ENCODE measurements at places on chromosomes 5 and 9.

DNA sequence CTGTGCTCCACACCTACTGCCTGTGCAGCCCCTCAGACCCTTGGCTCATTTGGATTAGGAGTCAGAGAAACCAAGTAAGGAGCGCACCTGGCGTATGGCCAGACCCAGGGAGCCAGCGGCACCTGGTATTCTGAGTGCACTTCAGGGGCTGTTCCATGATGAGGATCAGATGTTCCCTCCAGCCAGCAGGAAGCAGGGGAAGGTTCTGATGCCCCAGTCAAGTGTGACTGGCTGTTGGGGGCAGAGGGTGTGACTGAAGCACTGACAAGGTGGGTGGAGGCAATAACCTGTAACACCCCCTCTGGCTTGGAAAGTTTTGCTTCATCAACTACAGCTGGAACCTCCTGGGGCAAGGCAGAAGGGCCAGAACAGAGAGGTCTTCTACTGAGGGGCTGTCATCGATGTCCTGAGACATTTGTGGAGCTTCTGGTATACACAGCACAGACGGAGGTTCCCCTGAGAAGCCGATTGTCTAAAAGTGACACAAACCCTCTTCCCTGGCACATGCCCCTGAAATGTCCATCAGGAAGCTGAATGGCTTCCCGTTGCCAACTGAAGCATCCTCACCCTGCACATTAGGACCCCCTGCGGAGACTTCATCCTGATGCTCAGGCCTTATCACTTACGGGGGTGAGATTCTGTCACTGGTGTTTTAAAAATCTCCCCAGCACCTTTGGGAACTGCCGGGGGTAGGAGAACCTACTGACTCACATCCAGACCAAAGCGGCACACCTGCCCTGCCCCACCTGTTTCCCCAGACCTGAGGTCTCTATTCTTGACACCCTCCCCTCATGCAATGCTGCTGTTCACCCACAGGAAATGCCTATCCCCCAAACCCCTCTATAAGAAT, 21.1 kb downstream of the TRAF1 start:
- no peak for DNase-seq

DNA sequence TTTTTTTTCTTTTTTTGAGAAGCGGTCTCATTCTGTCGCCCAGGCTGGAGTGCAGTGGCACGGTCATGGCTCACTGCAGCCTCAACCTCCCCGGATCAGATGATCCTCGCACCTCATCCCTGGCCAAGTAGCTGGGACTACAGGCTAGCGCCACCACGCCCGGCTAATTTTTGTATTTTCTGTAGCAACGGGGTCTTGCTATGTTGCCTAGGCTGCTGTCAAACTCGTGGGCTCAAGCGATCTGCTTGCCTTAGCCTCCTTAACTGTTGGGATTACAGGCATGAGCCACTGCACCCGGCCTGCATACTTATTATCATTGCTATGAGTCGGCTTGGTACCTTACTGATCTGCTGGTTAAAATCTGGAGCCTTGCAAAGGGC, 790 bp upstream of the IARS1 start:
- DNase-seq, result no peak

DNA sequence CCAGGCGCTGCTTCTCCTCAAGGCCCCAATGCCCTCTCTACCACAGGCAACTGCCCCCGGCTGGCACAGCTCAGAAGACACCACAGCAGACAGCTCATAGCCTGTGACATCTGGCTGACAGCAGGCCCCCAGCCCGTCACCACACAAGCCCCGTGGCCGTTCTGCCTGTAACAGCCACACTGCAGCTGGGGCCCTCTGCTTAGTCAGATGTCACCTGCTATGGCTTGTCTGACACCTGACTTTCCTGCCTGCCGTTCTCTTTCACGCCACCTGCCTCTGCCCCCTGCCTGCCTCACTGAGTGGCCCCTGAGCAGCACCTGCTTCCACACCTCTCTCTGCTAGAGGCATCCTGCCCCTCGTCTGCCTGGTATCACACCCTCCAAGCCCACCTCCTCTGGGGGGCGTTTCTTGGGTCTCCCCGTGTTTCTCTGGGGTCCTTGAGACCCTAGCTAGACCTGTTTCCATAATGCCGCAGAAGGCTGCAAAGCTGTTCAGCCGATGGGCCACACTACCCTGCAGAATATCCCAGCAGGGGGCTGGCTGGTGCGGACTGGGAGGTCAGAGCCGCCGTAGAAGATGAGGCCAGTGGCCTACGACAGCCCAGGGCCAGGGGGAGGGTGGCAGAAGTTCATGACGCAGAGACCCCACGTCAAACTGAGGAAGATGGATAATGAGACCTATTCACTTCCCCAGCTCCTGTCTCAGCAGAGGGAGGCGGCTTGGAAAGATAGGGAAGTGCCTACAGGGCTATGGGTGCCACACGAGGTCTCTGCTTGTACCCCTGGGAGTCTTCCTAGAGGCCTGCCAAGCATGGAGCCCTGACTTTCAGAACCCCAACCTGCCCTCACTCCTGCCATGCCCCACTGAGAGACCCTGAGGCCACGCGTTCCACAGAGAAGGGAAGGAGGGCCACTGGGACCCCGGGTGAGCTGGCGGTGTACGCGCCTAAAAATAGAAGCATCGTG, 95.1 kb downstream of the ZNF354C start:
- DNase-seq, result no peak

- DNase-seq, result no peak
These were observed 18.8 kb downstream of the CSNK1G3 start for GRCh38 chr5:123530728-123531127.

DNA sequence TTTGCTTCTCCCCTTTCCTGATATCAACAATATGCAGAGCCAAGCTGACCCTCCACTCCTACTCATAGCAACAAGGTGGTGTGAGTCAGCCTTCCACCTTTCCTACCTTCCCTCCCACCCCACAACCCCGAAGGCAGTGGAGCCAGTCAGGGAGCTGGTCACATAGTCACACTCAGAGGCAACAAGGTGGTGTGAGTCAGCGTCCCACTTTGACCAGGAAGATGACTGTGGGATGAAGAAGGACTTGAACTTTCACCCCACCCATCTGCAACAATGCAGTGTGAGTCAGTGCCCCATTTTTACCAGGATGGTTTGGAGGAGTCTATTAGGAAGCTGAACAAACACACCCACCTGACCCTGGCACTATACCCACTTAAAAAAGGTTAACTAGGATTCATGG, 30.1 kb upstream of the ZNF782 start:
- DNase-seq, result no peak

- no peak for DNase-seq
These were observed 981.5 kb downstream of the PTPRD start for GRCh38 chr9:9631284-9631683.

DNA sequence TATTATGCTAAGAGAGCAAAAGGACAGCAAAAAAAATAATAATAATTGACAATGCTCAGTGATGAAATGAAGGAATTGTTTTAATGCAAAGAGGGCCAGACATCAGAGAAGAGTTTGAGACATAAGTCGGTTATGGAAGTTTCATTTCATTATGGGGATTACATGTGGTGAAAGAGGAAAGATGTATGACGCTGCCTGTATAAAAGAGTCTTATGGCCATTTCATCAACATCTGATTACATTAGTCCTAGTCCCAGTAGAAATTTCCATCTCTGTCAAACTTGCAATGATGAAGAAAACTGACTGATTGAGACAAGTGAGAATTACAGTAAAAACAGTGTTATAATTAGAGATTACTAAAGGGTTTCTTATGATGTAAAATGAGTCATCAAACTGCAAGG, 900.6 kb upstream of the CDH9 start:
- no peak for DNase-seq

DNA sequence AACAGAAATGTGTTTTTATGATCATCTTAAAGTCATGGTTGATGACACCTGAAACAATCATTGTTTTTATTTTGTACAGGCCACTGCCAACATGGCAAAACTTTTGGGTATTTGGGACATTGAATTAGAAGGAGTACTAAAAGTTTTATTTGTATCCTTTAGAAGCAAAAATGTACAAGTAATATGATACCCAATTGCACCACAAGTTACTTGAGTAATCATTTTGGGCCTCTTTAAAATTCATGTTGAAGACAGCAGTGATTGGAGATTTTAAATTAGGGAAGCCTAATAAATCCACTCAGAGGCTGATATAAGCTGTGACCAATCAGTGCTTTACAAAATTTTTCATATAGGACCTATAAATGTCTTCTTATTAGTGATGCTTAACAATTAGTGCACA, 212.9 kb downstream of the MARCHF11 start:
- DNase-seq, result no peak

- no peak for DNase-seq
These were observed 22.0 kb downstream of the DDX31 start for GRCh38 chr9:132647806-132648205.

DNA sequence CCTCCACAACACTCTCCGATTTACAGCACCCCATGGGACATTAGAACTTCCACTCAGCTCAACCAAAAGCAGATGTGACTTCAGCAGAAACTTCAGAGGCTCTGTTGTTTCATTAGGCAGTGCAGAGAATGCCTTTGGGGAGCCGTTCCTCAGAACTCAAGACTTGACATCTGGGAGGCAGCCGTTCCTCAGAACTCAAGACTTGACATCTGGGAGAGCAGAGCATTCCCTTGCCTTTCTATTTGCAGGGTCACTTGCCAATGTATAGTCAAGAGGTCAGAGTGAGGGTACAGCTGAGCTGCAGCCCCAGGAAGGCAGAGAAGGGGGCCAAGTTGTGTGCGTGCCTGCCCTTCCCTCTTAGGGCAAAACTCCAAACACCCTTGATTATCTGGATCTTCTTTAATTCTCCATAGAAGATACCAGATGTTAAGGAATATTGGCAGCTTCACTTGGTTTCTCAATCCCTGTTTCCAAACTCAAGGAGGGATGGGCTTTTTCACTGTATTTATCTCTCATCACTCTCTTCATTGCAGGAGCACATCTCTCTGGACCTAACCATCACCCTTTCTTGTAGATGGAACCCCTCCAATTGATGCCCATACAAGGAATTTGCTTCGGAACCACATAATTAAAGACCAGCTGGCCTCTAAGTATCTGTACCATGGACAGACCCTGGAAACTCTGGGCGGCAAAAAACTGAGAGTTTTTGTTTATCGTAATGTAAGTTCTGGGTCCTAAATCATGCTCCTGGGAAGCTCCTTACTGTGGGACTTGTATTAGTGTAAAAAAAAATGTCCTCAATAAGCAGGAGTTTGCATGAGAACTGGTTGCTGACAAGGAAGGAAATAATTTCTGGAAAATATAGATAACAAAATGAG, 25.6 kb downstream of the TGFBI start:
- no peak for DNase-seq

- DNase-seq, result no peak
These were observed 12.1 kb upstream of the ERAP1 start for GRCh38 chr5:96819806-96820205.

DNA sequence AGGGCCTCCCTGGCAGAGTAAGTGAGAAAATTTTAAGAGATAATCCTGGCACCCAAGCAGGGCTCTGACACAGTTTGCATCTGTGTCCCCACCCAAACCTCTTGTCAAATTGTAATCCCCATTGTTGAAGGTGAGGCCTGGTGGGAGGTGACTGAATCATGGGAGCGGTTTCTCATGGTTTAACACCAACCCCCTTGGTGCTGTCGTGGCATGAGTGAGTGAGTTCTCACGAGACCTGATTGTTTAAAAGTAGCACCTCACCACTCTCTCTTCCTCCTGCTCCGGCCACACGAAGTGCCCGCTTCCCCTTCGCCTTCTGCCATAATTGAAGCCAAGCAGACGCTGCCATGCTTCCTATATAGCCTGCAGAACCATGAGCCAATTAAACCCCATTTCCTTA, 80.1 kb downstream of the FBXW11 start:
- DNase-seq, result no peak

DNA sequence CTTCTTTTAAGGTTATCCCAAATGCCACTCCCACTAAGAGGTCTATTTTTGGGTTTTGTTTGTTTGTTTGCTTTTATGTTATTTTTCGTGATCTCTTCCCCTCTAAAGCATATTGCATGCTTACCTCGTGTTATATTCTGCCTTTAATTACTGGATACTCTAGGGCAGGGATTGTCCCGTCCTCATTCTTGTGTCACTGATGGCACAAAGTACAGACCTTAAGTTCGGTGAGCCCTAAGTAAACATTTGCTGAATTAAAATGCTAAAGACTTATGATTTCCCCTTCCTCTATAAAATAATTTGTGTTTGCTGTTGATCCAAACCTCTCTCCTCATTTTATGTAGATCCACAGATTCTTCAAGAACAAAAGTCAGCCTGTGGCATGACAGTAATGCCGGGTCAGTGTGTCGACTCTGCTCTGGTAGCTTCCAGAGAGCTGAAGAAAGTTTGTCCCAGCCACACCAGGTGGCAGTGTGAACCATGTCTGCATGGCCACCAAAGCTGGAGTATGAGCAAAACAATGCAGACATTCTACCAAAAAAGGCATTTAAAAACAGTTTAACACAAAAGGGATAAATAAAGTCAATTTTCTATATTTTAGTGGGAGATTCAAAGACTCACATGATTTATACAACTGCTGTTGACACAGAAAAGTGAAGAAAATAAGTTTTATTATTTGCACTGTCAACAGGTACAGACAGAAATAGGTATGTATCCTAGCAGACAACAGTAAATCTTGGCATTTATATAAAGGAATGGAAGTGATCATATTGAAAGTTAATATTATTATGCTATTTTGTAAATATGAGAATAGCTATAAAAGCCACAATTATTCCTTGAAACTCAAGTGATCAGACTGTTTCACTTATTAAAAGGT, 17.9 kb upstream of the POC5 start:
- DNase-seq, result peak; percentile 13

GRCh38 chr9:114279693-114280092, 43.2 kb upstream of the ORM1 start:
- DNase-seq, result no peak

DNA sequence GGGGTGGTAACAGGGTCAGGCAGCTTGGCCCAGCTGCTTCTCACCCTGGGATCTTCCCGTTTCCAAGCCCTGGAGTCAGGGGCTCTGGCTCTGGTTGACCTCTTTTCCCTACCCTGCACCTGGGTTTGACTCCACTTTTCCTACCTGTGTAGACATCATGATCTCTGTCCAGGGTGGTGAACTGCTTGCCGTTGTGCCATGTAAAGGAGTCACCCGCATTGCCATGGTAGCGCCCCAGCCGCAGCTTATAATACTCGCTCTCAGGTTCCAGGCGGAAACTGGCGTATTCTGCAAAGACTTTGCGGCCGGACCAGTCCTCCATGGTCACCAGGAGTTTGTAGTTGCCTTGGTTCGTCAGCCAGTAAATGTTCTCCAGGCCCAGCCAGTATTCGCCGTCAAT, 30.9 kb downstream of the ANGPTL2 start:
- DNase-seq, result no peak

DNA sequence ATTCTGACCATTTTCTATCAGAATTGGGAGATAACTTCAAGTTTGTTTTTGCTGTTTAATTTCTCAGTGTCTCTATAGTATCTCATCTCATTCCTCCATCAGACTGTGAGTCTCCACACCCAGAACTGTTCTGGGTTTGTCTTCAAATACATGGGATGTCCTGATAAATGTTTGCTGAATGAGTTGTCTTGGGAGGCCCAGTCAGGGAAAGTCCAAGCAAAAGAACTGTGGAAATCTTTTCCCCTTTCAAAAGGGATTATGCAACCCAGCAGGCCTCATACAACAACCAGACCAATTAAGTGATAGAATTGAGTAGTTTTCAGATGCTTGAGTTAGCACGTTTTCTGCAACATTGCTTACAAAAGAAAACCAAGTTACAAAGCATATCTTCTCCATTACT, 324.4 kb downstream of the BRINP1 start:
- DNase-seq, result no peak

GRCh38 chr5:1187234-1187949, 14.0 kb upstream of the SLC6A19 start:
- DNase-seq, result no peak

All from NCI-H1436 (cell line).